Activated CD8-positive, alpha-beta T cell treated with anti-CD3 and anti-CD28 coated beads, Interleukin-2, amount 10 ng/mL, durations not matched to agents 7 days and 5 days (primary cell): ENCODE measurements at places on chromosomes 1 and 21. TPM values are rescaled to one million over a fixed set of nuclear protein-coding genes. Genes with fewer than 3 reads are reported as not detected.

Gene TMEM81
- 2.8 TPM for total RNA-seq

Gene SLAMF9
- not detected for total RNA-seq

DNA sequence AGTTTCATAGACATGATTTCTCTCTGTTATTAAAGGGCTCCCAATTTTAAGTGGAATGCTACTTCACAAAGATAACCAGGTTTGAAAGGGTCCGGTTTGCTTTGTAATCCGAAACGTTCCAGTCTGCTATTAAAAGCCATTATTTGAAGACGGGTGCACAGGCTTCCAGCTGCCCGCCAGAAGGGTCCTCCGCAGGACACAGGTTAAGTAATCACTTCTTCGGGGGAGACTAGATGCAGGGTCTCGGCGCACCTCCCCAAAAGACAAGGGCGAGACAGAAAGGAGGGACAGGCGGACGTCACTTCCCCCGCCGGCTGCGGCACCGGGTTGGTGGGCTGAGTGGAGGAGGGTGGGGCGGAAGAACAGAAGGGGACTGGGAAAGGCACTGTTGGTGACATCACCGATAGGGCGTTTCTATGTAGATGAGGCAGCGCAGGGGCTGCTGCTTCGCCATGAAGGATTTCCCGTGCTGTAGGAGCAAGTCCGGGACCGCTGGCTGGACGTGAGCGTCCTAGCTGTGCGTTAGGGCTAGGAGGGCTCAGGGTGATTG, 8.9 kb downstream of the RNU1-2 start:
- DNase-seq = peak; percentile 98

DNA sequence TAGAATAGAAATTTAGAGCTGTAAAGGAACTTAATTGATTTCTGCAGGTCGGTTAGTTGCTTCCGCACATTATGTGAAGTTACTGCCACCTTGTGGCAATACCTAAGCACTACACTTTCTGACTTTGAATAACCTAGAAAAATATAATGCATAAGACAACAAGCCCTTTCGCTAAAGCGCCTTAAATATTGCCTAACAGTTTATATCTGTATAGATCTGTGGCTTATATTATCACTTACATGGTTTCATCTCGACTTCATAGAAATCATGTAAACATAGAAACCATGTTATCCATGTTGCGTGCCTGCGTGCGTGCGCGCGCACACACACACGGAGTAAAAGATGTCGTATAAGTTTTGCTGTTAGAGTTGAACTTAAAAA, 10.9 kb upstream of the IFI16 start:
- DNase-seq = peak; percentile 69
